Stimulated activated CD4-positive, alpha-beta T cell treated with anti-CD3 and anti-CD28 coated beads, Interleukin-15, amount 100 ng/mL, for 1 hour (primary cell): ENCODE measurements at places on chromosomes 1 and 21.

GRCh38 chr1:3116560-3116959 lies 47.6 kb downstream of the PRDM16 start:
- no peak for DNase-seq

DNA sequence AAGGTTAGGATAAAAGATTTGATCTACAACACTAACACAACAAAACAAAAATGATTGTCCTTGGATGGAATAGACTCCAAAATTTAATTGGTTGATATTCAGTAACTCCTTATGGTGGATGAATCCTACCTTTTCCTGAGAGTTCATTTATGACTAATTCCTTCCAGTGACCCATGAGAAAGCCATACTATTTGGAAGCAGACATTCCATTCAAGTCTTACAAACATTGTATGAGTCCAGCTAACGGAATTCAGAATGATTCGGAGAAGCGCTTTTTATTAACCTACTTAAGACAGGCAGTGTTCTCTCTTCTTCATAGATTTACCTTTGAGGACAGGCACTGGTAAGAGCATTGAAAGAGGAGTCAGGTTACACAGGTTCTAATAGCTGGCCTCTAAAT lies 155.6 kb upstream of the ZNF648 start:
- DNase-seq: no peak

DNA sequence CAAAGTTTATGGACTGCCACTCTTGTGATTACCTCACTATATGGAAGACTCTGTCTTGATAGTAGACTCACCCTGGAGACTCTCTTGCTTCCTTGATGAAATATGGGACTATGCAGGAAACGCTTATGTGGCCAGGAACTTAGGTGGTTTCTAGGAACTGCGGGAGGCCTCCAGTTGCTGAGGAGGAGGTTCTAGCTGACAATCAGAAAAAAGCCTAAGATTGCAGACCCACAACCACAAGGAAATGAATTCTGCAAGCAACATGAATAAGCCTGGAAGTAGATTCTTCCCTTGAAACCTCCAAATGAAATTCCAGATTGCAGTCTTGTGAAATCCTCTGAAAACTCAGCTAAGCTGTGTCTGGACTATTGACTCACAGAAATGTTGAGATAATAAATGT lies 88.9 kb upstream of the COL11A1 start:
- DNase-seq: no peak

DNA sequence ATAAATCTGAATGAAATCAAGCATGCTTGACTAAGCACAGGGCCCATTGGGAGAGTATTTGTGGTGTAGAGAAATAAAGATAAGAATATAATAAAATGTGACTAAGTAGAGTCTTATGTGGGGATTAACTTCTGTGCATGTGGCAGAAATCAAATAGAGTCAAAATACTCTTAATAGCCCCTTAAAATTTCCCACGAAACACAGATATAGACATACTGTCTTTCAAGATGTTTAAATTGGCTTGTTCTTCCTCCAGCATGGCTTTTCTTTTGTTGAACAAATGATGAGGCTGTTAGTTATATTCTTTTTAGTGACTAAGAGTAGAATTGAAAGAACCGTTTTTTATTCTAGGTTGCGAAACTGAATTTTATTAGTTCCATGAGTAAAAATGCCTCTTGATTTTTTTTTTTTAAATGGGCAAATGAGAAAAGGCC lies 112.3 kb downstream of the RPS6KC1 start:
- DNase-seq: no peak

GRCh38 chr1:8374356-8374755 lies 56.4 kb downstream of the SLC45A1 start:
- DNase-seq: no peak

- no peak for DNase-seq
Observed at GRCh38 chr1:18549106-18549505, 68.4 kb downstream of the KLHDC7A start.

- DNase-seq: no peak
Observed at GRCh38 chr1:232377494-232377770, 252.5 kb downstream of the SIPA1L2 start.
